Fibroblast of skin of back (primary cell): ENCODE measurements at places on chromosomes 2 and 18.

DNA sequence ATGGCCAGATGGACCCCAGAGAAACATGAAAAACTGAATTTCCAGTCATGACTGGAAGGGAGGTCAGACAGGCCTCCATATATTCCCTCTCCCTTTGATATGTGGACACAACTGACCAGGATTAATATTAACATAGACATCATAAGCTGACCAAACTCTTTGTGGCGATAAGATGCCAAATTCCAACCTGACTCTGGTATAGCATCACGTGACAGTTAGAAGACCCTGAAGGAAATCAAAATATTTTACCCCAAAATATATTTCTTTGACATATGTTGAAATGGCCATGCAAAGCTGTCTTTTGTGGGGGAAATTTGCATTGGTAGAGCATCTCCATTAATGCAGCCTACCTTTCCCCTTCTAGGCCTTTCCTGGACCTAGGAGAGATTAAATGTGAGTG is 36.7 kb downstream of the ST6GAL2 start:
- no peak for DNase-seq

DNA sequence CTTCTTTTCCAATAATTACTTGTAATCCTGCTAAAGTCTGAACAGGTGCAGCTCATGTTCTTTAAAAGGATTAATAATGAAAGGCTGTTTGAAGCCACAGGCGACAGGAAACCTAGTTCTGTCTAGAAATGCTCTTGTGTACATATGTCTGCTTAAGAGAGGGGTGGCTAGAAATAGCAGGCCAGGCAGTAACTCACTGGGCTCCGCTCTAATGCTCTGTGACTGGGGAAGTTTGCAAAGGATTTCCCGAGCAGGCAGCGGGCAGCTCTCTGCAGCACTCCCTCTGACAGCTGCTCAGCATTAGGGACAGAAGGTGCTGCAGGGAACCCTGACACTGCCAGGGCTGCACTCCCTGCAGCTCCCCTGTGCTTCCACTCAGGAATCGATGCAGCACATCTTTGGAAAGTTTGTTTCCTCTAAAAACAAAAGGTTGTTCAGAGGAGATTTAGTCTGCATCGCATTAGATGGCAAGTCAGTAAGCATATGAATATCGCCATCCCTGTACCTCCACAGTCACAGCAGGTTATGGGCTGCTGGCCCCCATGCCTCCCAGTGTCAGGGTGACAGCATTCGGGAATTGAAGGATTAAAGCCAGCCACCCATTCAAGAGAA is 33.1 kb upstream of the TTC39C start:
- no peak for DNase-seq

- DNase-seq: no peak
These were observed 35.7 kb downstream of the CELF4 start for GRCh38 chr18:37529863-37530262.

DNA sequence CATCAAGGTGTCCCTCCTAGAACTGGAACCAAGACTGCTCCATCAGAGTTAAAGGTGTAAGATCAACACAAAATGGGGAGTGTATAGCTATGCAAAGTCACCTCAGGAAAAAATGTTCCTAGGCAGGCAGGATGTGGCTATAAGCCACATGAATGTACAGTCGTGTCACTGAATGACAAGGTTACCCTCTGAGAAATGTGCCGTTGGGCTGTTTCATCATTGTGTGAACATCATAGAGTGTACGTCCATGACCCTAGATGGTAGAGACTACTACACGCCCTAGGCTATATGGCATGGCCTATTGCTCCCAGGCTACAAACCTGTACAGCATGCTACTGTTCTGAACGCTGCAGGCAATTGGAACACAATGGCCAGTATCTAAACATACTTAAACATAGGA is 24.5 kb downstream of the TYMS start:
- no peak for DNase-seq

GRCh38 chr2:127763776-127764175 is 47.2 kb downstream of the WDR33 start:
- no peak for DNase-seq
